ENCODE measurements at places on chromosomes 7 and 10.

DNA sequence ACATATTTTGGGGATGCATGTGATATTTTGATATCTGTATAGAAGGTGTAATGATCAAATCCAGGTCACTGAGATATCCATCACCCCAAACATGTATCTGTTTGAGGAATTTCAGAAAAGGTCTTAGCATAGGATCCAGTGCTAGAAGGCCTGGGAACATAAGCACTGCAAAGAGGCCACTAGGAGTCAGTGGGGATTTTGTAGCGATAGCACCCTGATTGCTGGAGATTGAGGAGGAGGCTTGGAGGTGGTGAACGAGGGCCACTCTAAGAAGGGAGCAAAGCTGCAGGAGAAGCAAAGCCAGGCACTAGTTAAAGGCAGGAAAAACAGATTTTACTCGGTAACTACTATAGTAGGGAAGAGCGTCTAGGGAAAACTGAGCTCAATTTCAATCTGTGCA is 324.0 kb downstream of the LHFPL3 start:
- no peak for DNase-seq

DNA sequence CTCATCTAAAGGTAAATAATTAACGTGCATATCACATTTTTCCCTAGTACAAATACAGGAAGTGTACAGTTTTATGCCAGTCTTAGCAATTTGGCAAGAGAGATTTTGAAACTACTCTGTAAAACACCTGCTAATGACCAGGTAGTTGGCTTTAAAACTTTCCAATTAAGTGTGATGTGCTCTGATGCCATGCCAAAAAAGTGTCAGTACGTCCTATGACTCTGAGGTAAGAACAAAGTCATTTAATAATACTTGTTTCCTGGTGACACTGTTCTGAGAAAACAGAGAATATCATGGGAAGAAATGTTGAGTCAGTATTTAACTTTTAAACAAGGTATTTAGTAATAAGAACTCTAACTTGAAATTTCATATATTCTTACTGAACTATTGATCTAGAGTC is 9.6 kb downstream of the PDZD8 start:
- DNase-seq, result no peak

GRCh38 chr7:124152859-124153692 is 120.2 kb upstream of the TMEM229A start:
- DNase-seq, result peak; percentile 31

- no peak for DNase-seq
These were observed 112.2 kb downstream of the LARP4B start for GRCh38 chr10:819326-819725.

DNA sequence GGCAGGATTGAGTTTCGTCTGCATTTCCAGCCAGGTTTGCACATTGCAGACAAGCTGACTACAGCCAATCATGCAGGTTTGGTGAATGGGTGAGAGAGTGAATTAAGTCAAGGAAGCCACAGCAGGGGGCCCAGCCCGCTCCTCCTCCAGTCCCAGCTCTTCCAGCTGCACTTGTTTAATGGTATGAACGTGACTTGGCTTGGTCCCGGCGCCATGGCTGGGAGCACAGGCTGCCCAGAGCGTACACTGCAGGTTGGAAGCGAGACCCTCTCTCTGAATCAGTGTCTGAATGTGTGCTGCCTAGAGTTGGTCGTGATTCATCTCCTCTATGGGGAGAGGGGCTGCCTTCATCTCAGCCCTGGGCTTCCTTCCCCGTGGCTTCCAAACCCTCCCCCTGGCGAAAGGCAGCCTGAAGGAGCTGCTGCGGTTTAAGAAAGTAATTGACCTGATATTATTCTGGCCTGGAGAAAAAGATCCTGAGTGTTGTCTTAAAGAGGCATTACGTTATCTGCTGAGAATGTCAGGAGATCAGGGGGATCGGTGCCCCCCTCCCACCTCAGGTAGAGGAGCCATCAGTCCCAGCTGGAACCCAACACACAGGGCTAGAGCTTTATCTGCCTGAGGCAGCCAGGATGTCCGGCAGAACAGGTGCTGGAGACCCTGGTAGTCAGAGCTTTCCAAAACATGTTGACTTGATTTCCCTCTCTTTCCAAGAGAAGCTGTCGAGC is 132.1 kb downstream of the COL26A1 start:
- DNase-seq, result no peak

DNA sequence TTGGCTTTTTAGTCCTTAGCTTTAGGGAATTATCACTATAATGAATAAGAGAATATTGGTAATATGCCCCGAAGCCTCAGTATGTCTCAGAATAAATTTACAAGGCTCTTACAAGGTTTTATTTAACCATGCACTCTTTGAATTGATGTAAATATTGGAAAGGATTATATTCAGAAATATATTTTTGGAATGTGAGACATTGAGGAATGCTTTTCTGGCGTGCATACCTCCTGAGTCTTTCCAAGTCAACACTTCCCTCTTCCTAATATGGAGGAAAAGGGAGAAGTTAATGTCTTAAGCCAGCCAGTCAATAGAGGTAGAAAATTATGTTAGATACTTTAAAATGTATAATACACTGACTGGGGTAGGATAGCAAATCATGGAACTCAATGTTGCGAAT is 1.2 kb upstream of the OR2F1 start:
- DNase-seq, result no peak
